ENCODE measurements at places on chromosomes 2 and 18.

GRCh38 chr2:23595601-23596251 lies 210.7 kb downstream of the KLHL29 start:
- no peak for DNase-seq

DNA sequence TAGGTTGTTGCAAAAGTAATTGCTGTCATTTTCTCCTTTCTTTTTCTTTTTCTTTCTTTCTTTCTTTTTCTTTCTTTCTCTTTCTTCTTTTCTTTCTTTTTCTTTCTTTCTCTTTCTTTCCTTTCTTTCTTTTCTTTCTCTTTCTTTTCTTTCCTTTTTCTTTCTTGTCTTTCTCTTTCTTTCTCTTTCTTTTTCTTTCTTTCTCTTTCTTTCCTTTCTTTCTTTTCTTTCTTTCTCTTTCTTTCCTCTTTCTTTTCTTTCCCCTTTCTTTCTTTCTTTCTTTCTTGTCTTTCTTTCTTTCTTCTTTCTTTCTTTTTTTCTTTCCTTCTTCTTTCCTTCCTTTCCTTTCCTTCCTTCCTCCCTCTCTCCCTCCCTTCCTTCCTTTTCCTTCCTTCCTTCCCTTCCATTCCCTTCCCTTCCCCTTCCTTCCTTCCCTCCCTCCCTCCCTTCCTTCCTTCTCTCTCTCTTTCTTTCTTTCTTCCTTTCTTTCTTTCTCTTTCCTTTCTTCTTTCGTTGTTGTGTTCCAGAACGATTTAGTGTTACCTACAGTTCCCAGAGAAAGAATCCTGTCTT lies 178.9 kb downstream of the RPIA start:
- DNase-seq = no peak

DNA sequence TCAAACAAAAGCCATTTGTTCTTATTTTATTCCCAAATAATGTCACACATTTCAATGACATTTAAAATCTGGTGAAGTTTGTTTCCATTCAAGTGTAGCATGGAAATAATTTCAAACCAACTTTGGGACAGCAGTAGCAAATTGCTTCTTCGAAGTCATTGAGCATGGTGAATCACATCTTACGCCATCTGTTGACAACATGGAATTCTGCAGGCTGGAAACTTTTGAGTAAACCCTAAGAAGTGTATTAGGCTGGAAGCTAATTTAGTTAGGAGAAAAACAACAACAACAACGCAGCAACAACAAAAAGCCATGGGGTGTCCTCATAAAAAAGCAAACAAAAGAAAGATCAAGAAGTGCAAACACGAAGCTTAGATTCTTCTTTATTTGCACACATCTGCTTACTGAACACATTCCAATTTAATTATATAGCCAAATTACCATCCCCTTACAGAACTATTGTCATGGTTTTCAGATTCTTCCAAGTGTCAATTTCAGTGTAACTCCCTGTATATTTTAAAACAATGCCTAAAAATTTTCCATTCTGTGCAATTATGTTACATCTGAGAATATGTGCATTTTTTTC lies 659.0 kb upstream of the CDH7 start:
- DNase-seq = no peak

GRCh38 chr18:48831113-48831759 lies 119.5 kb downstream of the SMAD7 start:
- DNase-seq = no peak

- peak; percentile 42 for DNase-seq
Measured at GRCh38 chr2:74441170-74441689, 507 bp downstream of the RTKN start.
